ENCODE measurements at places on chromosomes 5 and 9.

- DNase-seq, result no peak
Measured at GRCh38 chr5:411728-412127, 31.2 kb upstream of the EXOC3 start.

GRCh38 chr5:60263346-60263745 is 369.8 kb upstream of the PDE4D start:
- no peak for DNase-seq

DNA sequence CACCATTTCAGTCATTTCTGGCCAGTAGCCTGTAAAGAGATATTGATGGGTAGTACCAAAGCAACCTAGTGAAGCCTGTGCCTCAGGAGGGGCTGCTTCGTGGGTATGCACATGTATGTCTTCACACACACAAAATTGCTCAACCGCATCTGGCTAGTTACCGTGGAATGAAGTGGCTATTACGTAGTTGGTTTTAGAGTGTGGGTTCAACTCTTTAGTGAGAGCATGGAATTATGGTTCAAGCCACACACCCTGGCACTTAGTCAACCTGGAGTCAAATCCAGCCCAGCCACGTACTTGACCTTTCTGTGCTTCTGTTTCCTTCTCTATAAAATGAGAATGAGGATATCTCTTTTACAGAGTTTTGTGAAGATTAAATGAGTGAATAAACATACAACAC is 174.9 kb downstream of the TTC39B start:
- DNase-seq, result no peak

GRCh38 chr5:138743484-138743883 is 9.7 kb upstream of the CTNNA1 start:
- no peak for DNase-seq

DNA sequence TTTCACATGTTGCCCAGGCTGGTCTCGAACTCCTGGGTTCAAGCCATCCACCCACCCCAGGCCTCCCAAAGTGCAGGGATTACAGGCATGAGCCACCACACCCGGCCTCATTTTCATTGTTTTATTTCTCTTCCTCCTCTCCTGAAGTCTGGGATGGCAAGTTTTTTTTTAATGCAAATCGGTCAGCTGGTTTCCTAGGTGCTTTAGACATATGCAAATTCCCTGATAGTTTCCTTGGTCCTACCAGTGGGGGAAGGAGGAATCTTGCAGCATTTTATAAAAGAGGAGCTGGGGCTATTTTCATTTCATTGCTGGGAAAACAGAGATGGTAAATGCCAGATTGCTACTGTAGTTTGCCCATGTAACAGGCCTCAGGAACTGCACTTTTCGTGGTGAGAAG is 179.4 kb downstream of the ACTL7B start:
- no peak for DNase-seq

DNA sequence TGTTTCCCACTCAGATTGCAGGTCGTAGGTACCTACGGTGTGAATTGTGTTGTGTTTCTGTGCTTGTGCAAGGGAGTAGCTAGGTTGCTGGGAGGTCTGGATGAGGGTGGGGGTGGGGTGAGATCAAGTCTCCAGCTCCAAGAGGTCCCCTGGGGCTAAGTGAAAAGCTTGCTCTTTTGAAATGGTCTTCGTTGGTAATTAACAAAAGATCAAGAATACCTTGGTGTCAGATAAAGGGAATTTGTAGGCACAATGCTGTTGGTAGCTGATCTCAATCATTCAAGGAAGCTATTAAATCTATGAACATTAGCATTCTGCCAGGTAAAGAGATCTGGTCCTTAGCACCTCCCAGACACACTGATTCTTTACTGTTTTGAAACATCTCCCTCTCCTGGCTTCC is 928 bp upstream of the PCDHGC4 start:
- no peak for DNase-seq
